ENCODE measurements at places on chromosomes 3 and 15.

- DNase-seq = no peak
Observed at GRCh38 chr3:30602946-30603345, 3.5 kb upstream of the TGFBR2 start.

GRCh38 chr15:84631706-84632272, 22.3 kb downstream of the WDR73 start:
- no peak for DNase-seq

GRCh38 chr3:20490996-20491395, 305.0 kb upstream of the SGO1 start:
- DNase-seq = no peak

DNA sequence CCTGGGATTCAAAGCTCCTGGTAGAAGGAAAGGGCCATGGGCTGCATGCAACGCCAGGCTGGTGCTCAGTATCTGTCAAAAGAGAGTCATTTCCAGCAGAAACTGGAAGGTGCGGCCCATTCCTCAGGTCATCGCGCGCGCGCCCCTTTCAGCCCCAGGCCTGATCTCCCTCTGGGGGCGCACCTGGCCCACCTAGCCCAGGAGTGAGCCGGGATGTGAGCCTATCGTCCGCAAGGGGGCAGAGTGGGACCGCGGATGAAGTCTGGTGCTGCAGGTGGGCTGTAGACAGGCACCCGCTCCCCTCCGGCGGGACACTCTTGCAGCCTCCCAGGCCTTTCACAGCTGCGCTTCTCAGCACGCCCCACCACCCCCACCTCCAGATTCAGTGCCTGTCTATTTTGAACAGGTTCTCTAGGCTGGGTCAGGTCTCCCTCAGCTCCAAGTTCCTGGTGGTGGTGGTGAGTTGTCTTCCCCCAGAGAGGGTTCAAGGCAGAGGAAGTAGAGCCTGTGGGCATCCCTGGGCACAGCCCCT, 5.8 kb upstream of the RPL29 start:
- DNase-seq = peak; percentile 75
